Activated CD4-positive, alpha-beta T cell treated with anti-CD3 and anti-CD28 coated beads for 24 hours (primary cell): ENCODE measurements at places on chromosomes 16 and 17.

DNA sequence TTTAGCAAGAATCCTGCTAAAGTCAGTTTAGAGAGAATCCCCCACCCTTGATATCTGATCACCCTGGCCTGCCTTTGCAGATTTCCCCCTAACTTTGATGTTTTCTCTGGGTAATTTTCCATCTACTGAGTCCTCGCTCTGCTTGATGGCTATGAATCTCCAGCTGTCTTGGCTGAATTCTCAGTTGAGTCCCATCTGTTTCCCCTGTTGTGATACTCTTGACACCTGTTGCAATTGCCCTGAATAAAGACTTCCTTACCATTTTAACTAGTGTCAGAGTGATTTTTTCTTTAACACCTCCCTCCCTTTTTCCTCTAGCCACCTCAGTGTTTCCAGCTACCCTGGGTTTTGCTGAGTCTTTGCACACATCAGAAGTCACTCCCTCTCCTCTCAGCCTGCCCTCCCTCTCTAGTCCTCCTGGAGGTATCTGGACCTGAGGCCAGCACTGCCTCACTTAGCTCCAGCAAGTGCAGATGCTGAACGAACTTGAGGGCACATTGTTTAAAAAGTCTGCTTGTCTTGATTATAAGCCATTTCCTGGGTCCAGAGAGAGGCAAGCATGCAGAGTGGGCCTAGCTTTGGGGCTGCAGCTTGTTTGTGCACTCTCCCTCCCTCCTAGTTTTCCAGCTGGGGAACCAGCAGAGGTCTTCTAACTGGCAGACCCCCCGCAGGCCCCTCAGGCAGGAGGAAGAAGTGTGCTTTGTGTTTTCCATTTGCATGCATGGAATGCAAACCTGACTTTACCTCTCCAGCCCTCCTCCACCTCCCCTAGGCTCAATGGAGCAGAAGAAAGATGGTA, 33.2 kb downstream of the SPACA3 start:
- DNase-seq = no peak

- no peak for DNase-seq
These were observed 5.6 kb upstream of the ZFHX3 start for GRCh38 chr16:73053364-73054124.

- no peak for DNase-seq
These were observed 6.2 kb downstream of the SP2 start for GRCh38 chr17:47902039-47902744.

GRCh38 chr17:3544365-3544764, 13.2 kb downstream of the TRPV3 start:
- DNase-seq = no peak

DNA sequence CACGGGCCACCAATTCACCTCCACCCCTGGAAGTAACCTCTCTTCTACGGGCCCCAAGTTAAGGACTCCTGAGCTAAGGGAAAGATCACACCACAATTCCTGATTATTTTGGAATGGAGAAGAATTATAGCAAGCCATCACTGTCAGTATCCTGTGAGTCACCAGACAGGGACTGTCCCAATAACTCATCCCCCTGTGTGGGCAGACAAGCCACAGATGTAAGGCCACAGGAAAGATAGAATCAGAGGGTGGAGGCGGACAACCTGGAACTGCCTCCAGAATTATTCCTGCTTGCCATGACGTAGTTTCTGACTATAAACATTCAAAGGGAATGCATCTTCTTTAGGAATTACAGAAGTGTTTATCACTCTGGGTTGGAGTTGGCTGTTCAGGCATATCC, 5.8 kb upstream of the MYO1D start:
- peak; percentile 2 for DNase-seq

- DNase-seq = no peak
These were observed 183.0 kb downstream of the PHKB start for GRCh38 chr16:47644166-47644565.

GRCh38 chr16:64892835-64893785, 228.8 kb downstream of the CDH11 start:
- DNase-seq = no peak

GRCh38 chr17:17280613-17281549, at the start of gene COPS3:
Gene COPS3 (minus strand): TSS chr17:17281246. CDS start chr17:17281186, 60 bp downstream.
- DNase-seq = peak; percentile 93

DNA sequence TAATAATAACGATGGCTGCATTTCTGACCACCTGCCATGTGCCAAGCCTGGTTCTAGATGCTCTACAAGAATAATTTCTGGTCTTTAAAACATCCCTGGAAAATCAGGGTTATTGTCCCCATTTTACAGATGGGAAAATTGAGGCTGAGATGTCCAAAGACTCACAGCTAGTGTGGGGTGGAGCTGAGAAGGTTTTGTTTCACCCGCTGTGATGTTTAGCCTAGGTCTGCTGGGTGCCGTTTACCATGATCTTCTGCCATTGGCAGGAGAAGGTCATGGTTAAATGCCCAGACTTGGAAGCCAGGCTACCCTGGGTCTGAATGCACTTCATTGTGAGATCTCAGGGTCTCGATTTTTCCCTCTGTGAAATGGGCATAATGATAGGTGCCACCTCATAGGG, 159.1 kb upstream of the PLCG2 start:
- no peak for DNase-seq

DNA sequence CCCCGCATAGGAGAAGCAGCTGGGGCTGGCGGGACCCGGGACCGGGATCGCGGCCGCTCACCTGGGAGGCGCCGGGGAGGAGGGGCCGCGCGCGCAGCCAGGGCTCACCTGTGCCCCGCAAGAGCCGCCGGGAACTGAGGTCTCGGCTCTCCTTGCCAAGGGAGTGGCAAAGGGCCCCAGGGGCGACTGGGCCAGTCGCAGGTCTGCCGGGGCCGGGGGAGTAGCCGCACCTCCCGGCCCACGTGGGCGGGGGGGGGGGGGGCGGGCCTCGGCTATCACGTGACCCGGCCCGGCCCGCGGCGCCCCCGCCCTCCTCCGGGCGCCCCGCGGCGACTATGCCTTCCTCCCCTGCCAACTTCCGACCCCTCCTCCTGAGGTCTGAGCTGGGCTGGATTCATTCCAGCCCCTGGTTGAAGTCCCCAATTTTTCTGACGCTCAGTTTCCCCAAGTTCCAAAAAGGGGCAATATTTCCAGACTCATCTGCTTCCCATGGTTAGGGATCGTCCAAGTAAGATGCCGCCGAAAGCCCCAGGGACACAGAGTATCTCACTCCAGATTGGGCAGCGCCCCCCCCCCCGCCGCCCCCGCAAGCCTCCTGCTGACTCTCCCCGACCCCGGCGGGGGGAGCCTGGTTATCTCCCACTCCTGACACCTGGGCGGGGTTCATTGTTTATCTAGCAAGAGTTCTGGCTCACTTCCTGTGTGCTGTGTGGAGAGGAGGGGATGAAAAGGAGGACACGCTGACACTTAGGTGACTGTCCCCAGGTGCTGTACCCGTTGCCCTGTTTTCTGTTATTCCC, at the start of gene TMC6:
Gene TMC6, minus strand, starts transcription at position 205 of the 800 bp plus-strand sequence. CDS start 1,923 bp downstream, outside the sequence.
- DNase-seq = no peak

DNA sequence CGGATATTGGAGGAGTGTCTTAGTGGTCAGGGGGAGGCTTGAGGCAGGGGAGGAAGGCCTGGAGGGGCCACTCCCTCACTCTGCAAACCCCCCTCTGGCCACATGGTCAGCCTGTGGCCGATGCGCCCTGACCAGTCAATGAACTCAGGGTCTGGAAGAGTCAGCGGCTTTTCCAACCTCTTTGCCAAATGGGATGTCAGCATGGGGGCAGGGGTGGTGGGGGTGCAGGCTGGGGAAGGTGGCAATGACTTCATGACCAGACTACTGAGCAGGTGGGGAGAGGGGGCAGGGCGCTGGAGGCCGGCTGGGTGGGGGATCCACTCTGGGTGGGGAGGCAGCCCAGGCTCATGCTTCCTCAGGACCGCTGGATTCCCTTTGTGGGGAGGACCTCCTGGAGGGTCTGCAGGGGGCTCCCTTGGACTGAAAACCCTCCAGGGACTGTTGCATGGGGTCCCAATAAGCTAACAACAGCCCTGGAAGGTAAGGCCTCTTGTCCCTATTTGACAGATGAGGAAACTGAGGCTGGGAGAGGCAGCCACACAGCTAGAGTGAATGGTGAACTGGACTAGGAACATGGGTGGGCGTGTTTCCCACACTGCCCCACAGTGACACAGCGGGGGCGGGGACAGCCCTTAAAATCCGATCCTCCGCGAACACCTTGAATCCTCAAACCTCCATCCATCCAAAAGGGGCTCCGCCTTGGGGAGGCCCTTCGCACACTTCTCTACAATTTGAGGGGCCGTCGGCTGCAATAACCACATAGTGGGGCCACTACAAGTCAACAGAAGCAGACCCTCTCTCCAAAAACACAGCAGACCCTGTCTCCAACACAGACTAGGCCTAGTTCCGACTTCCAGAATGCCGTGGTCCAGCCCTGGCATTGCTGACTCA, 81.0 kb upstream of the TOB1 start:
- DNase-seq = no peak

- DNase-seq = no peak
These were observed at the start of gene CIBAR2 for GRCh38 chr16:85112364-85112763. Gene CIBAR2 (minus strand): TSS chr16:85112472. CDS start chr16:85112352, 120 bp downstream.

DNA sequence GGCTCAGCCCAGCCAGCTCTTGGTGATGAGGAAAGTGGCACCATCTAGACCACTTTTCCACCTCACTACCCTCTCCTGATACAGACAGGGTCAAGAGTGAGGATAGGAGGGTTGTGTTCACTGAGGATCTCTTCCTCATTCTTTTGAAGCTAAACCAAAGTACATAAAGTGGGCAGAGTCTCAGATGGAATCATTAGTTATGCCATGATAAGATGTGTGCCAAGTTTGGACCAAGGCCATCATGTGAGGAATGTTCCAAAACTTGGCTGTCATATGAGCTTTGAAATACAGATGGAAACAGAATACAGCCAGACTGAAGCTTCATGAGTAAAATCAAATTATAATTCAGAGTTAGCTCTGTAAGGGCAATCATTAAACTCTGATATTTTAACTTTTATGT, 37.2 kb downstream of the ACSM1 start:
- no peak for DNase-seq

- no peak for DNase-seq
These were observed 2.5 kb upstream of the SPATA20 start for GRCh38 chr17:50544516-50544915.

- no peak for DNase-seq
These were observed 311.1 kb downstream of the XYLT1 start for GRCh38 chr16:17159617-17160016.

GRCh38 chr17:61253362-61253761, 146.3 kb upstream of the TBX2 start:
- no peak for DNase-seq

- DNase-seq = no peak
These were observed 47.0 kb downstream of the SKAP1 start for GRCh38 chr17:48382989-48383388.

DNA sequence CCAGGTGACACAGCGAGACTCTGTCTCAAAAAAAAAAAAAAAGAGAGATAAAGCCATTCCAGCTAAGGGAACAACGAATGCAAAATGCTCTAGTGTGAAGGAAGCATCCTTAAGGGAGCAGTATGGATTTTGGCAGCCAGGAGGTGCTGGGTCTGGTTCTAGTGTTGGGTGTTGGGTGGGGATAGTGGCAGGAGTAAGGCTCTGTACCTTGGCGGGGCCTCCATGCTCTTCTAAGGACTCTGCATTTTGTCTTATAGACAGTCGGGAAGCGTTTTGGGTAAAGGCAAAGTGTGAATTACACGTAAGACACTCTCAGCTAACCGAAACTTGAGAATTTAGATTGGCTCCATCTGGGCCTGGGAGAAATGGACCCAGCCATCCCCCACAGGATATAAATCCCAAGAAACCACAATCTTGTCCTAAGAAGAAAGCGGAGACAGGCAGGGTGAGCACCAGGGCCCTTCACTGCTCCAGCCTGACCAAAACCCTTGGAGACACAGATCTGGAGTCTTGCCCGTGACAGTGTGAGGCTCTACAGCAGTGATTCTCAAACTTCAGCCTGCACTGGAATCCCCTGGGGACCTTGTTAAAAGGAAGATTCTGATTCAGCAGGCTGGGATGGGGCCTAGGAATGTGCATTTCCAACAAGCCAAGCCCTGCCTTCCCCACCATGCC, 33.1 kb upstream of the PHB1 start:
- DNase-seq = no peak

DNA sequence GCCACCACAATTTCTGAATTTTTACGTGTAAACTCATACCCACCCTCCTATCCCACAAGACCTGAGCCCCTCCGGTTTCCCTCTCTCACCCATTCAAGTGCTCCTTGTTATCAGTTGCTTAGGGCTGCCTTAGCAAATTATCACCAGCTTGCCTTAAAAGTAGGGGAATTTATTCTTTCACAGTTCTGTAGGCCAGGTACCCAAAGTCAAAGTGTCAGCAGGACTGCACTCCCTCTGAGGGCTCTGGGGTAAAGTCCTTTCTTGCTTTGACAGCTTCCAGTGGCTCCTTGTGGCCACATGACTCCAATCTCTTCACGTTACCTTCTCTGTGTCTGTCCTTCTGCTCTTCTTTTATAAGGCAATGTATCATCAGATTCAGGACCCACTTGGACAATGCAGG, 7.9 kb upstream of the TMEM220 start:
- DNase-seq = no peak

DNA sequence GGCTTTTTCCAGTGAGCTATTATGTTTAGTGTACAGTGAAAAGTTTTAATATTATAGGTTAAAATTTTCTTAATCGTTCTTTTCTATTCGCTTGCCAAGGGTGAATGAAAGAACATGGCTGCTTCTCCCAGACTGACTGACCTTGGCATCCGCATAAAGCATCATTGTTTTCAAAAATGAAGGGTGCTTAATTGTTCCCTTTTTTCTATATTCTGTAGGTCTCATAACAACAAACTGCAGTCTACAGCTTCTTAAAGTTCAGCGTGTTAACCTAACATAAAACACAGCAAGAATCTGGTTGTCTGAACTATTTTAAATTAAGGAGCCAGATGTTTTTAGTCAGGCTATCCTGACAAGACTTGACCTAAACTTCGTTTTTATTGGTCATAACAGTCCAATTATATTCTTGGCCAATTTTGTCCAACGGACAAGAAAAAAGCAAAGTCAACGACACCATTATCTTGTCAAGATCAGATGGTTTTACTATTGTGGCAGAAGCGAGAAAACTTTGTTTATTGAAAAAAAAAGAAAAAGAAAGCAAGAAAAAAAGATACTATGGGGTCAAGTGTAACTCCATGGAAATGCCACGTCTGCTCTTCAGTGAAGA, 14.1 kb downstream of the C17orf58 start:
- no peak for DNase-seq
